NCI-H1436 treated with DMSO at 0.1 percent for 48 hours (cell line): ENCODE measurements at places on chromosomes 13 and 19.

GRCh38 chr19:2982983-2983350 lies 5.6 kb downstream of the TLE6 start:
- peak; percentile 25 for DNase-seq

DNA sequence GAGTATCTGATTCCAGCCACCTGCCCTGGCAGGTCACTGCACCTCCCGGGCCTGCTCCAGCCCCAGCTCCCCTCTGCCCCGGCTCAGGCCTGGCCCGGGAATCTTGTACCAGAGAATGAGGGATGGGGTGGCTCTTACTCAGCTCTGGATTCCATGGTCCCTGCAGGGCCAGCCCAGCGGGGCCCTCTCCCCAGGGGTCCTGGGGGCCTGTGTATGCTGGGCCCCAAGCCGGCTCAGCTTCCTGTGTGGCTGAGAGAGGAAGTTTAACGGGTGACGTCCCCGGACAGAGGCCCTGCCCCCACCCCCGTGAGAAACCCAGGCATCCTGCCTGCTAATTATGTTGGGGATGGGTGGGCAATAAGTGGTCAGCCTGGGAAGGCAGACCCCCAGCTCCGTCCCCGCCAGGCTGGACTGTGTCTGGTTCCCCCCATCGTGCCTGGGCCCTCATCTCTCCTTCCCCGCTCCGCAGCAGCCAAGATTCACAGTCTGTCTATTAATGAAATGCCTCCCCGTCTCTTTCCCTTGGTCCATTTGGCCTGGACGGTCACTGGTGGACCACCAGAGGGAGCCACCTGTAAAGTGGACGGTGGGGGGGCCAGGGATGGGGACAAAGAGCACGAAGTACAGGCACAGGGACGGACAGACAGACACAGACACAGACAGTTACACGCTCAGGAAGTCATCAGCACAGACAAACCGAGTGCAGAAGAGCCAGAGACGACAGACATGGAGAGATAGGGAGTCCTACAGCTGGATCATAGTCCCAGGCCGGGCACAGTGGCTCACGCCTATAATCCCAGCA lies at the start of gene DENND1C:
Gene DENND1C, minus strand, starts transcription at position 247 of the 802 bp plus-strand sequence. Its CDS starts 92 bp downstream, at position 155.
- no peak for DNase-seq

GRCh38 chr13:20519875-20520274 lies 5.8 kb downstream of the CRYL1 start:
- no peak for DNase-seq

GRCh38 chr13:102361113-102361512 lies 40.7 kb downstream of the FGF14 start:
- DNase-seq: no peak

DNA sequence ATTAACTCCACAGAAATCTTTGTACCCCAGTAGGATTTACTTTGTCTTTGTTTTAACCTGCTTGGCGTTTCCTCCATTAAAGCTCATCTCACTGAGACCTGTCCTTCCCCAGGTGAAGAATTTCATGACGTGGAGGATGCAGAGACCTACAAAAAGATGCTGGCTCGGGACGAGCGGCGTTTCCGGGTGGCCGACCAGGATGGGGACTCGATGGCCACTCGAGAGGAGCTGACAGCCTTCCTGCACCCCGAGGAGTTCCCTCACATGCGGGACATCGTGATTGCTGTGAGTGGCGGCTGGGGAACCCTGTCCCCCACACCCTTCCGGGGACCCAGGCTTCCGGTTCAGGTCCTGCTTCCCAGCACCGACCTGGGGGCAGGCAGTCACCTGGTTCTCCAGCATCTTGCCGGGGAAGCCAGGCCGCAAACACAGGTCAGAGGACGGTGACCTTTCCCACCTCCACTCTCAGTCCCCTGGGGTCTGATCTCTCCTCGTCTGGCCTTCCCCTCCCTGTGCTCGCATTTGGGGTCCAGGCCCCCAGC lies 9.2 kb downstream of the RCN3 start:
- no peak for DNase-seq

- DNase-seq: no peak
Measured at GRCh38 chr13:90414691-90415596, 932.5 kb upstream of the MIR17HG start.

- no peak for DNase-seq
Measured at GRCh38 chr19:17340302-17340870, 3.0 kb downstream of the GTPBP3 start.

GRCh38 chr13:27183561-27184147 lies 12.0 kb upstream of the USP12 start:
- DNase-seq: no peak

- DNase-seq: no peak
Measured at GRCh38 chr19:7648265-7649014, 11.5 kb downstream of the STXBP2 start.

- DNase-seq: no peak
Measured at GRCh38 chr19:18112989-18113478, 15.5 kb downstream of the MAST3 start.

- no peak for DNase-seq
Measured at GRCh38 chr13:76864259-76864658, 21.9 kb downstream of the KCTD12 start.

DNA sequence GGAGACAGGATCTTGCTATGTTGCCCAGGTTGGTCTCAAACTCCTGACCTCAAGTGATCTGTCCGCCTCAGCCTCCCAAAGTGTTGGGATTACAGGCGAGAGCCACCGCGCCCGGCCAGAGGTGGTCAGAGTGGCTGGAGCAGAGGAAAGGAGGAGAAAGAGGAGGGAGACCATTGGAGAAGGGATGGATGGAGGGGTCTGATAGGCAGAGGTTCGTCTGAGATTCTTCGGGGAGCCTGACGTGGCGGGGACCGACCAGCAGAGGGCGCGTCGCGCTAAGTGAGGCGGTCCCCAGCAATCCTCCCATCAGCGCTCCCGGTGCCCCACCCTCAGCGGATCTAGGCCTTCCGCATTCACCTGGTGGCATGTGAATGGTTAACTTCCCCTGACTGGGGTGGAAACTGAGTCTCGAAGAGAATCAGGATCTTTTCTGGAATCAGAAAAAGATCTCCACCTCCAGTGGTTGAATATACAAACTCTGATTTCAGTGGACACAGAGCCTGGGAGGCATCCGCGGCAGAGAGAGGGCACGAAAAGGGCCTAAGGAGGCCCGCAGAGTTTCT lies 8.8 kb downstream of the GTPBP3 start:
- DNase-seq: no peak

- DNase-seq: no peak
Measured at GRCh38 chr13:103099722-103100293, 33.6 kb upstream of the SLC10A2 start.

DNA sequence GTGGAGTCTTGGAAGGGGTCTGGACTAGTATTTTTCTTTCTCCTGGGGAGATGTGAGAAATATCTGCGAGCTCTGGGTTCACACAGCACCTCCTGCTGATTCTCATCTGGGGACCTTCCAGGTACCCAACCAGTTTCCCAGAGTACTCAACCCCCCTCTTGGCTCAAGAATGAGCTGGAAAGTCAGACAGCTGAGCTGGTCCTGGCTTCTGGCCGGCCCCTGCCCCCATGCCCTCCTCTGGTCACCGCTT lies 2.2 kb upstream of the PDE4A start:
- DNase-seq: no peak

GRCh38 chr13:62613819-62614218 lies 1198.2 kb upstream of the PCDH20 start:
- no peak for DNase-seq

DNA sequence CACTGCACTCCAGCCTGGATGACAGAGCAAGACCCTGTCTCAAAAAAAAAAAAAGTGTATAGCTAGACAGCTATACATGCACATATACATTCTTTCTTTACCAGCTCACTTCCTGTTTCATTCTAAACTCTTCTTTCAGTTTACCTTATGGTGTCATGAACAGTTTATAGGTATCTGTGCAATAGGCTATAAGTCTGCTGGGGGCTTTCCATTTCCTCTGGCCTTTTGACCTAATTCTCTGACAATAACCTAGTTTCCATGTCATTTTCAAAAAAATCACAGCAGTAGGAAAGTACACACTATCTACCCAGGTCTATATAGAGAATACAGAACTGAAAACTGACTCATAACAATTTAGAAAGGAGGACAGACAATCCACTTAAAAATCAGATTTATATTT lies 24.4 kb upstream of the URAD start:
- DNase-seq: no peak

DNA sequence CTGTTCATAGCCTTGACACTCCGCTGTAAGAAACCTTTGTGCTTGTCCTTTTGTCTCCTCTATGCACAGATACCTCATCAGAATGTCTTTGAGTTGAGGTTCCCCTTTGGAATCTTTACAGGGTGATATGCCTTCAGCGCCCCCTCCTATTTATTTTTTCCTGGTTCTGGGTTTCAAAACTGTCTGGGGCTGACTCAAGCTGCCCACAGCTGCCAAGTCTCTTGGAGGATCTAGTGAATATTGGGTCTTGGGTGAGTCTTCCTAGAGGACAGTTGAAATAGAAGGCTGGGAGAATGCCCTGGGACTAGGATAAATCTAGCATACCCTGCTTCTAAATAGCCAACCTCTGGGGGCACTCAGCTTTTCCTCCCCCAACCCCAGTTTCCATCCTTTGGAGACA lies 930 bp downstream of the ZNF136 start:
- DNase-seq: no peak

DNA sequence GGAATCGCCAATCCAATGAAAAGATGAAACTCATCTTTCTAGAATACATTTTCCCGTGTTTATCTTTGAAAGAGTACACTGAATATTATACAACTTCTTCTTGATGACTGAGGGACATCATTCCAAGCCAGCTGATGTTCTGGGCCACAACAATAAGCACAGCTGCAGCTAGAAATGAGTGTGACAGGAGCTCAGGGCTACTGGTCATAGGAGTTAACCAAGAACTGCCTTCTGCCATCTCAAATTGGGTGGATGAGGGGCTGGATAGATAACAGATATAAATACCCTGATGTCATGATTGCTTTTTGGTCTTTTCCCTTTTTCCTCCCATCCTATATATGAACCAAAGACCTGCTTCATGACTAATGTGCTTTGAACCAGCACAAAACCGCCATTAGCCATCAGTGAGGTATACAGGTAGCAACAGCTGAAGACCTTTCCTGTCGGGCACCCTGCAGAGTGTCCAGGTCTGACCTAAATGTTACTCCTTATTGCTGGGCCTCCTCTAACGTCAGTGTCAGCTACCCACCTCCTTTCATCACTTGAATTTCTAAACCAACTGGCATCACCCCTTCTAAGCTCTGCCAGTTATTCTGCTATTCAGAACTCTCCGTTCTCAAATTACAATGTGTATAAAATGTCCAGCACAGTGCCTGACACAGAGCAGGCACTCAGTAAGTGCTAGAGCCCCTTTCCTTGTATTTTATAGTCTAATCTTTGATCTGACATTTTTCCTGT lies 178.2 kb downstream of the ENOX1 start:
- DNase-seq: no peak

DNA sequence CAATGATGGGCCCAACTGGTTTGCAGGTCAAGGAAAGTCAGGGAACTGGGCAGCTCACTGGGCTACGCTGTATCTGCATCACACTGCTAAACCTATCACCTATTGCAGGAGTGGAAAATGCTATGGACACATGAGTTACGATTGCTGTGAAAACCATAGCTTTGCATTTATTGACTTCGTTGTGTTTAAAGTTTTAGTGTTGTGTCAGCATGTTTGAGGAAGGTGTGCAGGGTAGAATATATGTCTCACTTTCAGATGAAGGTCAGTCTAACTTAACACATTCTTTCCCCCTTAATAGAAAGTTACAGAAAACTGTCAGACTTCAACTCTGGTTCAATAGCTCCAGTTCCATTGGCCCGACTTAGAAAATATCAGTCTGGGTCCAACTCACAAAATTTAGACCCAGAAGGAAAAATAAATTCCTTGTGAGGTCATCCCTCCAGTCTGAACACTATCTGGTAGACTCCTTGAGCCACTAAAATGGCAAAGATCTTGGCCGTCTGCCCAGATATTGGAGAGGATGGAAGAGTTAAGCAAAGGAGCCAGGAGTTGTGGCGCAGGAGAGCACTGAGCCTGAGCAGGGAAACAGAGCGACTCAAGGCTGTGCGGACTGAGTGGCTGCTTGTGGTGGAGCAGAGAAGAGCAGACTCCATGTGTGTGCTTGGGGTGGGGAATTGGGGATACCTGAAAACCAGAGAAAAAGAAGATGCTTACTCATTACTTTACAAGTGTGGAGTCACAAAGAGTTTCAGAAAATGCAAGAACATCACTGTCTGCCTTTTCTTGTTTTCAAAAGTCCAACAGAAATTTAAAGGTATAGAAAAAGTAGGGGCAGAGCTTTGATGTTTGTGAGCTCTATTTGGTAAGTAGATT lies 518.5 kb downstream of the FGF9 start:
- no peak for DNase-seq

- no peak for DNase-seq
Measured at GRCh38 chr19:5452594-5453565, 2.3 kb upstream of the ZNRF4 start.

GRCh38 chr13:85728811-85729210 lies 70.4 kb downstream of the SLITRK6 start:
- no peak for DNase-seq

DNA sequence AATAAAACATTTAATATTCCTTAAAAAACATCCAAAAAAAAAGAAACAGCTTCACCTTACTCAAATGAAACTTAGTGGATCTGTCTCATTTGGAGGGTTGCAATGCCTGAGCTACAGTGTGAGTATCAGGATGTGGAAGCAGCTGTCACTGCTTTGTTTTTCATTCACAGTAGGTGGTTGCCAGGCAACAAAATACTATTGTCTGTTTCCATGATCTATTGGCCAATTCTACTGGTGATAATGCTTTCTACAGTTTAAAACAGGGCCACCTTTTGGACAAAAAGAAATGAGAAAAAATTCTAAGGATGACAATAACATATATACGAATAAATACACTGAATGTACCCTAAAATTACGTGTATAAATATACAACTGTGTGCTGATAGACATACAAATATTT lies 3.0 kb downstream of the ENOX1 start:
- peak; percentile 11 for DNase-seq

DNA sequence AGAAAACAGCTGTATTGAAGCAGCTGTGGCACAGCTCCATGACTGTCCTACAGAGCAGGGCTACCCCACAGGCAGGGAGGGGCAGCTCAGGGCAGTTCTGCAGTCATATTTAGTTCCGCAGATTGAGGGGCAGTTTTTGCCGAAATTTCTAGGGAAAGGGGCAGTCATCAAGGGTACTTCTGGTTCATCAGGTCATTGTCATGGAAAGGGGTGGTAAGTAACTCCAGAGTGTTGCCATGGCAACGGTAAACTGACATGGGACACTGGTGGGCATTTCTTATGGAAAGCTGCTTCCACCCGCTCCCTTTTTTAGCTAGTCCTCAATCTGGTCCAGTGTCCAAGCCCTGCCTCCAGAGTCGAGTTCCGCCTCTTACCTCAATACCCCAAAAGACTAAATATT lies 702.8 kb downstream of the LIG4 start:
- DNase-seq: no peak
